Fibroblast of skin of left quadriceps (primary cell): ENCODE measurements at places on chromosomes 3 and 15.

DNA sequence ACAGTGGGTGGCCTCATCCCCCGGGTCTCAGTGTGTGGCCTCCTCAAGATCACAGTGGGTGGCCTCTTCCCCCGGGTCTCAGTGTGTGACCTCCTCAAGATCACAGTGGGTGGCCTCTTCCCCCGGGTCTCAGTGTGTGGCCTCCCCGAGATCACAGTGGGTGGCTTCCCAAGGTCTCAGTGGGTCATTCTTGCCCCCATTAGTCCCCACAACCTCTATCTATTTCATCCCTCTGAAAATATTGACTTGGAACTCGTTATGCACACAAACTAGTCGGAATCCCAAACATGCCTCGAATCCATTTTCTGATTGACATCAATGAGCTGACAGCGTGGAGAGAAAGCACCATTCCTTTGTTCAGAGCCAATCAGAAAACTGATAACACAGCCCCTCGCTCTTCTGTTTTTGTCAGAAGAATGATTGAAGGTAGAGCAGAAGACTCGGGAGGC is 10.8 kb upstream of the SSUH2 start:
- DNase-seq = no peak

GRCh38 chr15:50905055-50905454 is 3.4 kb upstream of the AP4E1 start:
- no peak for DNase-seq

DNA sequence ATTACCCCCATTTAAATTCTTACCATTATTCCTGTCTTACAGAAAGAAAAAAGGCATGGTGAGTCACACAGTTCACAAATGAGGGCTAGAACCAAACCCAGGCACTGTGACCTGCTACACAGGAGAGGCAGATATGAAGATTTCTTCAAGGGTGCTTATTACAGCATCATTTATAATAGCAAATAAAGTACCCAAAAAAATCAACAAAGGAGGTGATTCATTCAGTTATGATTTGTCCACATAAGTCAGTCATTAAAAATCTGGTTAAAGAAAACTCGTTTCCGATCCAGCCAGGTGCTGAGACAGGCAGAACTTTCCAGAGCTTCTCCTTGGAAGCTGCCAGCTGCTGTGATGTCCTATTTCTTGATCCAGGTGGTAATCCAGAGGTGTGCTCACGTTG is 7.5 kb upstream of the LOXL1 start:
- no peak for DNase-seq

GRCh38 chr15:98842973-98843285 is 164.7 kb downstream of the PGPEP1L start:
- DNase-seq = no peak

- DNase-seq = peak; percentile 90
These were observed 17.5 kb upstream of the HACD2 start for GRCh38 chr3:123602325-123602724.

DNA sequence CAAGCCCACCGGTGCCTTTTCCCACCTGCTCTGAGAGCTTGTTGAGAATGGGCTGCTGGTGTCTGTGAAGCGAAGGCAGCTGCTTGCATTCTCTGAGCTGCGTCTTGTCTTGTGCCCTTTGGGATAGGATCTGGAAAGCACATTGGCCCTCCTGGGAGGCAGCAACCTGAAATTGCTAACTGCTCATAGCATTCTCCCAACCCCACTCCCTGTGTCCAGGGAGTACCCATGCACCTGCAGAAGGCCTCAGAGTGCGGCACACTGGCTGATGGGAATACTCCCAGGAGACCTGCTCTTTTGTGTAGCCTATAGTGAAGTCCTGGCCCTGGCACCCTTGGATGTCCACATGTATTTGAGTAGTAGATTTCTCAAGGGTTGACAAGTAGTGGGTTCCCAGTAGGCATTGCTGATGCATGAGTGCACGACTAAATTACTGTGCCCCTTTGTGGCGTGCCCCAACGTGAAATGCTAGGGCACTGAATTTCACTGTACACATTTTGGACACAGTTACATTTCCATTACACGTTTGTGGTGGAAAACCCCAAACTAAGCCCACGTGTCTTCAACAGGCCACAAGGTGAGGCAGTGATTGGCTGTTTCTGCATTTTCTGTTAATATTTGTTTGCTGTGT is 3.7 kb downstream of the EPHB1 start:
- no peak for DNase-seq

- DNase-seq = no peak
These were observed 75.0 kb downstream of the SEMA5B start for GRCh38 chr3:122952520-122952919.

DNA sequence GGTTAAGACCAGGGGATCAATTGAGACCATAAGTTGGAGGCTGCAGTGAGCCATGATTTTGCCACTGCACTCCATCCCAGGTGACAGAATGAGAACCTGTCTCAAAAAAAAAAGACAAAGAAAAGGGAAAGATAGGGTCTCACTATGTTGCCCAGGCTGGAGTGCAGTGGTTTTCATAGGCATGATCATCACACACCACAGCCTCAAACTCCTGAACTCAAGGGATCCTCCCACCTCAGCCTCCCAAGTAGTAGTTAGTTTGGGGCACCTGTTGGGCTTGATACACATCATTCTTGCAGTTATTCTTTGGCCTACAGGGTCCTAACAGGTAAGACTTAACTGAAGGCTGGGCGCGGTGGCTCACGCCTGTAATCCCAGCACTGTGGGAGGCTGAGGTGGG is 42.1 kb downstream of the UBXN7 start:
- no peak for DNase-seq
